ENCODE measurements at places on chromosomes 11 and 22.

DNA sequence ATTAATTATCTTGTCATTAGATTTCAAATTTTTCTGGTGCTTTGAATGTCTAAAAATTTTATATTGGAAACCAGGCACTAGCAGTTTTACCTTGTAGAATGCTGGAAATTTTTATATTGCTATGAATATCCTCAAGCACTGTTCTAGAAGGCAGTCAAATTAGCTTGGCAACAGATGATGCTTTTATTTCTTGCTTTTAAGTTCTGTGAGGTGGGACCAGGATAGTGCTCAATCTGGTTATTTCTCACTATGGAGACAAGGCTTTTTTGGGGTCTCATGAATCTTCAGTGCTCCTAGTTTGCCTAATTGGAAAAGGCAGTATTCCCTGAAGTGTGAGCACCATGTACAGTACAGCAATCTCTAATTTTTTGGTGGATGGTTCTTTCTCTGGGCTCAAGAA, 27.1 kb downstream of the ANO3 start:
- DNase-seq = no peak

DNA sequence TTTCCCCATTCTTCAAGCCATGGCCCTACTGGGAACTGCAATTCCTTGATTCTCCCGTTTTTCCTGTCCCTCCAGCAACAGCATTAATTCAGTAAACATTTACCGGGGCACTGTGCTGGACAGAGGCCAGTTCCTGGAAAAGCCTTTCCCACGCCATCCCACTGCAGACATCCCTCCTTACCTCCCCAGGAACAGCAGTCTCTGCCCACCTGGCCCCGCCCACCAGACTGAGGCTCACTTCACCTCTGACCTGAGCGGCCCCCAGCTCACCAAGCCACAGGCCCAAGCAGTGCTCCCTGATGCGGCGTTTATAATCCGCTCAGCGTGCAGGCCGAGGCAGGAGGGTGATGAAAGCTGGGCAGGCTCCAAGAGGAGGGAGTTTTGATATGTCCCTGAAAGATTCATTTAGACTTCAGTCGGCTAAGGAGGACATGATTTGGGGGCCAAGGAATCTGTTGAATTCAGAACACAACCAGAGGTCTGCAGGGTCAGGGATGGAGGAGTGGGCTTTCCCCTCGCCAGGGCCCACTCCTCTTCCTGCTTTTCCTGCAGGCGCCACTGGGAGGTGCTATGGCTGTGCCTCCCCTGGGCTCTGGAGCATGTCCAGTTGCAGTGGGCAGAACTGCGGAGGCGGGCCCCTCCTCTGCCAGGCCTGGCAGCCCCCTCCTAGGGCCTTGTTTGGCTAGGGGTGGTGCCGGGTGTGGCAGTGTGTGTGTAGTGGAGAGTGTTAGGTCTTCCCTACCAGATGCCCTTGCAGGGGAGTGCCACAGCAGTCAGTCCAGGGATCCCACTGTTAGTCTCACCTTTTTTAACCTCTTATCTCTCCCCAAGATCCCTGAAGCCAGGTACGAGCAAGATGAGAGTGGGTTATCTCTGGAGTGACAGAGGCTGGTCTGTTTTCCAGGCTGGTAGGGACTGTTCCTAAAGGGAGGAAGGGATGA, 1.4 kb upstream of the TAGLN start:
- no peak for DNase-seq

DNA sequence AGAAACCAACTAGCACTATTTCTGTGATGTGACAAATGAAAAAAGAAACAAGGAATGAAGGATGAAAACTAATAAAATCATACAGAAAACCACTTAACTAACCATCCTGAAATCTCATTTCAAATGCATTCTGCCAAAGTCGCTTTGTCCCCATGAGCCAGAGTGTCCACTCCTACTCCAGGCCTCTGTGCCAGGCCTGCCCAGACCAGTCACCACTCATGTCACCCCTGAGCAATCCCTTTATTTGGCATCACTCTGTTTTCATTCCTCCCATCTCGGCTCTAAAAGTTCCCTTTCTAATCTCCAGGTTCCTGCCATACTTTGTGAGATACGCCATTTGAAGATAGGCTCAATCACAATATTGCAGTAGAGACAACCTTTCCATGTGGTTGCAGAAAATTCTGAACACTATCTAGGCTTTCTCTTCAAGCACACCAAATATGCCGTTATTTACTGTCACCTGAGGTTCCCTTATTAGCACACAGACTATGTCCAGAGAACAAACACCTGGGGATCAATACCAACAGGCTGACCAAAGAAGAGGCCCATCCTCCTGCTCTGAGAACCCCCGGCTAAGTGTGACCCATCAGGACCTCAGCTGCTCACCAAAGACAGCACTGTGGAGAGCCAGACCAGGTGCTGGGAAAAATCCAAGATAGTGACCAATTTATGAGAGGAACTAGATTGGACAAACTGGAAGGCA, 202.4 kb downstream of the LARGE1 start:
- DNase-seq = no peak

- no peak for DNase-seq
These were observed 3.8 kb upstream of the INCENP start for GRCh38 chr11:62120001-62120400.

DNA sequence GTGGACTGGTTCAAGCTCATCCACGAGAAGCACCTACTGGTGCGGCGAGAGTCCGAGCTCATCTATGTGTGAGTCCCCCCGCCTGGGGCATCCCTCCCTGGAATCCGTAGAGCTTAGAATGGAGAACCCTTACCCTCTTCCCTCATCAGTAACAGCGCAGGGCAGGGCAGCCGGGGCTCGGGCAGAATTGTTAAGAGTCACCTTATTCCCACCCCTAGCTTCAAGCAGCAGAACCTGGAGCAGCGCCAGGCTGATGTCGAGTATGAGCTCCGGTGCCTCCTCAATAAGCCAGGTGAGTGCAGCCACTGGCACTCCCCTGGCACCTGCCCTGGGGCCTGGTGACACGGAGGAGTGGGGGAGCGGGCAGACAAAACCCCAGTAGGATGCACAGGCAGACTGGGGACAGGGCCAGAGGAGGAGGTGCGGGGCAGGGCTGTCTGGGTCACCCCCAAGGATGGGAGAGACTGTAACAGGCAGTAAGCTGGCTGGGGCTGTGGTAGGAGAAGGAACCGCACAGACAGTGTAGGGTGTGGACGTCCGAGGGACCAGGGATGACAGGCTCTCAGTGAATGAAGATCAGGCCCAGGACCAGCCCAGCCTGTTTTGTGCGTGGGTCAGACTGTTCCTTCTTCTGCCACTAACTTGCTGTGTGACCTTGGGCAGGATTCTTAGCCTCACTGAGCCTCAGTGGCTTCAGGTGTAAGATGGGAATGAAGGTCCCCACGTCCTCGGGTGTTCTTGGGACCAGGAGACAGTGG, 20.4 kb downstream of the C22orf23 start:
- DNase-seq = no peak

- no peak for DNase-seq
These were observed 340.8 kb downstream of the MN1 start for GRCh38 chr22:27460591-27461347.

- DNase-seq = no peak
These were observed 50.3 kb downstream of the CLMP start for GRCh38 chr11:123144707-123145106.
